ENCODE measurements at places on chromosomes 2 and 18.

GRCh38 chr18:42296723-42297122 is 341.7 kb downstream of the PIK3C3 start:
- DNase-seq: no peak

GRCh38 chr18:58618822-58619595 is 9.9 kb downstream of the ALPK2 start:
- no peak for DNase-seq

DNA sequence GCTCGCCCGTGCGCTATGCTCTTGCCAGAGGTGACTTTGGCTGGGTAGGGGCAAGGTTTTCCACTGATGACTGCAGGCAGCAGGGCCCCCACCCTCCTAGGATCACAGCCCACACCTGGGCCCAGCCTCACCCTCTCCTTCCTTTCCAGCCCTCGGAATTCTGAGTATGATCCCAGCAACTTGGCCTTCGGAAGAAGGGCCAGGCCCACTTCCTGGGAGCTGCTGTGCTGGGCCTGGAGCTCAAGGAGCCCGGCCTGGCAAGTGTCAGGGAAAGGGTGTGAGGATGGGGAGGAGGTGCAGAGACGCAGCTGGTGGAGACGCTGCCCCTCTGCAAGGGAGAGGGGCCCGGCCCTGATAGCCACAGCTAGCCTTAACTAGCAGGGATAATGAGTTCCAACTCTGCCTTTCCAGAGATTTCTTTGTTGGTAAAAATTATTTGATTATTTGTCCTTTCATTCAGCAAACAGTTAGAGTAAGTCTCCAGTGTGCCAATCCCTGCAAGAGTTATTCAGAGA is 1.7 kb upstream of the CNDP1 start:
- no peak for DNase-seq

DNA sequence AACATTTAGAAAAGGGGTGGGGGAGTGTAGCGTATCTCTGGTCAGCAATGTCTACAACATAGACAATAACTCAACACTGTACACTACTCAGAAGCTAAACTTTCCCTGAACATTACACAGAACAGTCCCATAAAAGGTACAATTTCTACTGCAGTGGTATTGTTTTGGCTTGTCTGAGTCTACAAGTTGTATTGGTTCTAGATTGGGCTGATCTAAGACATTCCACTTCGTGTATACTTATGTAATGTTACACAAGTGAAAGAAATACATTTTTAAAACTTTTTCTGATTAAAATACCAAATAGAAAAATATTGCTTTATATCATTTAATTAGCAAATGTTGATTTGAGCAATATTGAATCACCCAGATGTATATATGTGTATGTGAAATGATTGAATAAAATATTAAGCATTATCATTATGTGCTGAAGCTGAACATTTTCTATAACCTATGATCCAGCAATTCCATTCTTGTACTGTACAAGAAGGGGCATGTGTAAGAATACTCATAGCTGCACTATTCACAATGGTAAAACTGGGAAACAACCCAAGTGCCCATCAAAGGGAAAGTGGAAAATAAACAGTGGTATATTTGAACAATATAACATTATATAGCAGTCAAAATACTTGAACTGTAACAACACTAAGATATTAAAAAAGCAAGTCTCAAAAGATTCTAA is 52.4 kb downstream of the VSNL1 start:
- DNase-seq: no peak

- no peak for DNase-seq
These were observed 1523.7 kb upstream of the ACVR2A start for GRCh38 chr2:146321175-146321574.

GRCh38 chr2:145273840-145274239 is 753.9 kb upstream of the ZEB2 start:
- DNase-seq: no peak

GRCh38 chr2:22634167-22634566 is 750.8 kb upstream of the KLHL29 start:
- DNase-seq: no peak

DNA sequence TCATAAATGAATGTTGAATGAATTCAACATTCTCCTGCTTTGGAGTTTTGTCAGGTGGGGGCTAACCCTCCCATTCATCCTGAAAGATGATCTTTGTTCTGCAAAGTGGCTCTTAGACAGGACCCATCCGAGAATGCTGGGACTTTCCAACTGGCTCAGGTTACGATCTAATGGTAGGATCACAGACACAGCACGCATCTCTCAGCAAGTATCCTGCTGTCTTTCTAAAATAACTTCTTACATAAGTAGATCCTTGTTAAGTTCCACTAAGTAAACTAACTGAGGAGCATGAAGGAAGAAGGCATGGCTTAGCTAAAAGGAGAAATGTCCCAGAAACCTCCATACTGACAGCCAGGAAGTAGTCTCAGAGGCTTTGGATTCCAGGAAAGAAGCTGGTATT is 23.7 kb downstream of the CYP27A1 start:
- no peak for DNase-seq

DNA sequence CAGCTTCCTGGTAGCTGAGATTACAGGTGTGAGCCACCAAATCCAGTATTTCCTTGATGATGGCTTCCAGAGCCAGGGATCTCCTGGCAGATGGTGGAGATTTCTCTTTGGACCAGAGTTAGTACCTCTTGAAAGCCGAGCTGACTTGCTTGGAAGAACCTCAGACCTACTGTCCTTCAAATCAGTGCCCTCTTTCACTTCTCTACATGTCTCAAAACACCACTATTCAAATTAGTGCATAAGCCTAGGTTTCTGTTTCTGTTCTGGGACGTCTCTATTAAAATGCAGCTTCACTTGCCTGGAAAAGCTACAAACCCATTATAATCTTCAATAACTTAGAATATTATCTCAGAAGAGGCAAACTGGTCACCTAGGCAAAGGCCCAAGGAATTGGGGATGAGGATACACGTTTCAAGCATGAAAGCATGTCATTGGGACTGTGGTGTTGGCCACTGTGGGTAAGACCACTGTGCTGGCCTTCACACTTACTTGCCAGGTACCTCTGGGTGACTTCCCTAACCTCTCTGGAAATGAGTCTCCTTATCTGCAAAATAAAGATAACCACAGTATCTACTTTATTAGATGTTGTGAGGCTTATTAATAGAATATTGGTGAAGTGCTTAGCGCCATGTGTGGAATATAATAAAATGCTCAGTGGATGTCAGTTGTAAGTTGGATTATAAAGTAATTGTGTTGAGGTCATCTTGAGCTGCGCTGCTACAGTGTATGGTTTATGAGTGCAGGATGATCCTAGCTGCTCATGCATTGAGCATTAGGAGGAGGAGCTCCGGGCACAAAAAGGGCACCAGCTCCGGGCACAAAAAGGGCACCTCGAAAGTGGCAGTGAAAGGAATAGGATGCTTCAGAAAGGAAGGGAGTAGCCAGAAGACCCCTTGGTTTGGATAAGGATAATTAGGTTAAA is 84.5 kb downstream of the DOCK10 start:
- no peak for DNase-seq

GRCh38 chr2:107936433-107937359 is 49.6 kb upstream of the SLC5A7 start:
- no peak for DNase-seq

- DNase-seq: no peak
These were observed 70.2 kb downstream of the RBBP8 start for GRCh38 chr18:23003289-23003688.

GRCh38 chr2:238431456-238431855 is 4.7 kb downstream of the ASB1 start:
- DNase-seq: no peak

- no peak for DNase-seq
These were observed 7.8 kb upstream of the FSHR start for GRCh38 chr2:49162151-49162550.

DNA sequence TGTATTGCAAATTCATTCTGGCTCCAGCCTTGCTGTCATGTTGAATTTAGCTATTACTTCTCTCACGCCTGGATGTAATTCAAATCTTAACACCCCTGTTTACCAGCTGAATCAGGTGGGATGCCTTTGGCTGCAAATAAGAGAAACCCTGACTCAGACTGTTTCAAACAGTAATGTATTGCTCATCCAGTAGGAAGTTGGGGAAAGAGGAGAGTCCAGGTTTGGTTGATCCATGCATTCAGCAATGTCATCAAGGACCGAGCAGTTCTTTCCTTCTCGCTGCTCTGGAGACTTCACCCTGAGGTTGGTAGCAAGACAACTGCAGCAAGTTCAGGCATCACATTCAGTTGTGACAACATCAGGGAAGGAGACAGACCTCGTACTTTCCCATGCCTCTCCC is 6.4 kb upstream of the DARS1 start:
- DNase-seq: no peak

DNA sequence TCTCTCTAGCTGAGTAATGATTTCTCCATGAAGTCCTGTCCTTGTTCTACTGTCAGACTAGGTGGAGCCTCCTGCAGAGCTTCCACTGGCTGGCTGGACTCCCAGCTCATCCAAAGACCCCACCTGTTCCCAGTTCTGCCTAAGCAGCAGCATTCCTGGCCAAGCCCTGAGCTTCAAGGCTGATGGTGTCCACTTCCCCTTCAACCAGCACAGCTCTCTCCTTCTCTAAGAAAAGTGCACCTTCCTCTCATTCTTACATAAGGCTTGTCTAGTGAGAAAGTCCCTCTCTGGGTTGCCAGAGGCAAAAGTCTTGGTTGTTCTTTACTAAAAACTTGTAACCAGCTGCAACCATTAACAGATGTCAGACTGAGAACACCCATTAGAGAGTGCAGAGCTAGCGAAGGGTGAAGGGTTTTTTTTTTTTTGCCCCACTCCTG is 58.9 kb downstream of the CXCR4 start:
- no peak for DNase-seq

- no peak for DNase-seq
These were observed 257.4 kb downstream of the ASXL3 start for GRCh38 chr18:33835419-33835818.

DNA sequence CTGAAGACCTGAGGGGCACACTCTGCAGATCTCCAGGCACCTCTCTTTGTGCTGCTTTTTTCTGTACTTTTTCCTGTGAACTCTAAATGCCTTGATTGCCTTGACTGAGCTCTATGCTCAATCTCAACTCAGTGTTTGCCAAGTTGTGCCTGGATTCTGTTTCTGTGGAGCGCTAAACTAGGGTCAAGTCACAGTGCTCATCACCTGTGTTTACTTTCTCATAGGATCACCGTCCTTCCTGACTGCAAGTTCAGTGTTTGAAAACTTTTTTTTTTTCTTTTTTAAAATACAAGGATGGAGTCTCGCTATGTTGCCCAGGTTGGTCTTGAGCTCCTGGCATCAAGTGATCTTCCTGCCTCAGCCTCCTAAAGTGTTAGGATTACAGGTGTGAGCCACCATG is 62.6 kb downstream of the AGPS start:
- no peak for DNase-seq

- no peak for DNase-seq
These were observed 151.0 kb downstream of the HDAC4 start for GRCh38 chr2:239249776-239250175.

DNA sequence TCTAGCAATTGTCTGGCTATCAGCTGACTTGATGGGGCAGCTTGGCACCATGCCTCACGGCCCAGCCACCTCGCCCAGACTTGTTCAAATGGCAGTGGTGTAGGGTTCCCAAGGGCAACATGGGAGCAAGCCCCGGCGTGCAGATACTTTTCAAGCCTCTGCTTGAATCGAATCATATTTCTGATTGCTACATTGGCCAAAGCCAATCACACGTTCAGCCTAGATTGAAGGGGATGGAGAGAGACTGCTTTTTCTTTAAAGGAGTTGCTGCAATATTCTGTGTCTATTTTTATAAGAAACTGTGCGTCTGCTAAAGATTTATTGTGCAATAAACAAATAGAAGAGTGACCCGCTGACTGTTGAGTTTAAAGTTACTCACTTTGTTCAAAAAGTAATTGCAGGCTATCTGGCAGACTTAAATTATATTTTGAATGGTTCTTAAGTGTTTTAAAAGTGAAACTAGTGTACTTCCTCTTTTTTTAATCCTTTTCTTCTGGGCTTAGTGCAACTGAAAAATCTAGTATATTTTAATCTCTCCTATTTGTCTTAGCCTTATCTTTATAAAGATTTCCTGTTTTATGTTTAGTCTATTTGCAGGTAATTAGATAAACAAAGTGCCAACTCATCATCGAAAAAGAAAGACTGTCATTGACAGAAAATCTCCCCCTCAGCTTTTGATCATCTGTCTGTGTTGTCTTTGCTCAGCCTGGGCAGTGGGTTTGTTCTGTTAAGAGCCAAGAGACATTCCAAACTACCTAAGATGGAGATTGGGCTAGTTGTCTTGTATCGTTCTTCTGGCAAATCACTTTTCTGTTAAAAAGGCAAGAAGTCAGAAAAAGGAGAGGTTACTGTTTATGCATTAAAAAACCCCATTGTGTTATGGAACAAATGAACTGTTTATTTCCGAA is 156.1 kb downstream of the TPGS2 start:
- DNase-seq: no peak

DNA sequence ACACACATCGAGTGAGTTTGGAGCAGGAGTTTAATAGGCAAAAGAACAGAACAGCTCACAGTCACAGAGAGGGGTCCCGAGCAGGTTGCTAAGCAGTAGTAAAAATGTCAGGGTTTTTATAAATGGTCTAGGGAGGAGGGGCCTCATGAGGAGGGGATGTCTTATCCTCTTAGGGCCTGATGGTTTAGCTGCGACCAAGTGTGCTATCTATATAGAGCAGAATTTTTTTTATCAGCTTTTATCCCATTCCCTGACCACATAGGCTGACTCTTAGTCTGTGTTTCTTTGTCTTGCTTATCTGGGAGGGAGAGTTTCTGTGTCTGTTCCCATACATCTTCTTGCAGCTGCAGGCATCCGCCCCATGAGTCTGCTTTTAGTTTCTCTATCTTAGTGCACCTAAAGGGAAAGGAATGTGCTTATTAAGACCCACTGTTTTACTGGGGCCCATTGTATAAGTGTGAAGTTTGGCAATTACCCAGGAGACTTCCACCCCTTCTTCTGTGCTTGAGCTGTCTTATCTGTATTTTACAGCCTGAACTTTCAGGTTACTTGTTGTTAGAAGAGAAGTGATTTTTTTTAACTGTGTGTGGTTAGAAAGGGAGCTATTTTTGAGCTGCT is 30.4 kb upstream of the GMCL1 start:
- no peak for DNase-seq

DNA sequence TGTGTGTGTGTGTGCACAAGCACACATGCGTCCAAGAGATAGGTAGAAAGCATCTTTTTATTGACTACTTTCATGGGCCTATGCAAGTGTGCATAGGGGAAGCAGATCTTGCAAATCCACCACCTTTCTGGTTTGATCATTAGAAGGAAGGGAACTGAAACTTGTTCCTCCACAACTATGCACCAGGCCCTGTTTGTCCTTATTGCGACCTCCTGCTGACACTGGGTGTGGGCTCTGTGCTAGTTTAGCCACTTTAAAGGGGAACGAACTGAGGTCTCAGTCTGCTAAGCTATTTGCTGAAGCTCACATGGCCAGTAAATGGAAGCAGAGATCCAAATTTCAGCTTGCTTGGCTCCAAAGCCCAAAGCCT is 32.1 kb upstream of the INSIG2 start:
- no peak for DNase-seq

DNA sequence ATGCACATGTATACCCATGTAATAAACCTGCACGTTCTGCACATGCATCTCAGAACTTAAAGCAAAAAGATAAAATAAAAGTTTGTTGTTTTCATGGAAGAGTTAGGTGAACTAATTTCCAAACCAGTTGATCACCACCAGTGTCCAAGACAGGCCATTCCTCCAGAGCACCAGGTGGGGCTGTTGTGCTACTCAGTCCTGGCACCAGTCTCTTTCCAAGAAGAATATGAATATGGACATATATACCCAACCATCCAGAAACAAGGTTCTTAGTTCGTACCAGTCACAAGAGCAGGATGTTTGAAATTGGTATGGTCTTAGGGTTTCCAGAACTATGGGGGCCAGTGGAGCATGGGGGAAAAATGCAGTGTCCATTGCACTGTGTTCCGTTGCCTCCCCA is 17.2 kb upstream of the TNP1 start:
- DNase-seq: no peak

GRCh38 chr18:44388329-44388728 is 292.4 kb upstream of the SETBP1 start:
- no peak for DNase-seq
